ENCODE measurements at places on chromosomes 16 and 17.

- peak; percentile 85 for DNase-seq
Measured at GRCh38 chr16:73202161-73202729, 154.3 kb upstream of the ZFHX3 start.

- no peak for DNase-seq
Measured at GRCh38 chr17:76805319-76805718, 62.9 kb upstream of the MGAT5B start.

DNA sequence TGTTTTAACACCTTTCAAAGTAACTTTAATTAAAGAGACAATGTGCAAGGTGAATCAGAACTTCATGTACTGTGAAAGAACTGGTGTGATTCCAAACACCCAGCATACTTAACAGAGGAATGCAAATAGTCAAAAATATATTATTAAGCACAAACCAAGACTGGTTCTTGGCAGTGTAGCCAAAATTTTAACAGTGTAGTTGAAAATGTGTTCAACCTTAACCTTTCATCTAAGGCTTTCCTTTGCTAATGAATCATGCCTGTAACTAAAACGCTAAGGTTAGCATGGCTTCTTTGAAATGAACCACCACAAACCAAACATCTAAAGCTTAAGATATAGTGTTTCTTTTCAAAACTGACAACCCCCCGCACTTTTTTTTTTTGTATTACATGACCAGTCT, 146.3 kb upstream of the AXIN2 start:
- no peak for DNase-seq

DNA sequence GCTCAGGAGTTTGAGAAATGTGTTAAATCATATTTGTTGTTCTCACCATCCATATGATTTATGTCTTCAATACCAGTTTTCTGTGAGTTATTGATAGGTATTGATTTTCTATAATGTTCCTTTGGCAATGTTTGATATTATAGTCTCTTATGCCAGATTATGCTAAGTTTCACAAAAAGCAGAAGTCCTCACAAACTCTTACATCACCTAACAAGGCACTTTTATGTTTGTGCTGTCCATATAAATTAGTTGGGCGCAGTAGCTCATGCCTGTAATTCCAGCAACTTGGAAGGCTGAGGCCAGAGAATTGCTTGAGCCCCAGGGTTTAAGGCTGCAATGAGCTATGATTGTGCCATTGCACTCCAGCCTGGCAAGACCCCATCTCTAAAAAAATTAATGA, 12.6 kb upstream of the UQCRC2 start:
- DNase-seq: no peak

DNA sequence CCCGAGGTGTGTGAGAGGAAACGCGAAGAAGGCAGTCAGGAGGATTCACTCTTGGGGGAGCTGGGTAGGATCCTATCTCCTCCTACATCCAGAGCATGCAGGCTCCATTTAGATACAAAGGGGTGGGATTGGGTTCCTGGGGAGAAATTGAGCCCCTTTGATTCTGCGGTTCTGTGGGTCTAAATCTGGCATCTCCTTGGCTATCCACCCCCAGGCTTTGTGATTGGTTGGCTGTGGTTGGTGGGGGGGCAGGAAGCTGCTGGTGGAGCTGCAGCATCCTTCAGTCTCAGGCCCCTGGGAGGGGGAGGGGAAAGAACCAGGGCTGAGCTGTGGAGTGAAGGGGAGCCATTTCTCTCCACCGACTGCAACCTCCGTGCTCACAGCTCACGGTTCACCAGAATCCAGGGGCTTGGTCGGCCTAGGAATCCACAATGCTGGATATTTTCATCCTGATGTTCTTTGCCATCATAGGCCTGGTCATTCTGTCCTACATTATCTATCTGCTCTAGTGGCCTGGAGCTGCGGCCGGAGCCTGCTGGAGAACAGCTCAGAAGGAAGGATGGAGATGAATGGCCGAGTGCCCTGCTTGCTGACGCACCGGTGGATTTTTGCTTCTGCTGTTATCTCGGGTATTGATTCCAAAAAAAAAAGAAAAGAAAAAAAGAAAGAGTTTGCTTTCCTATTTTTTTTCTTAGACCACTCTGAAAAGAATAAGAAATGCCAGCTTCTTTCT, at the start of gene LASP1NB:
Gene LASP1NB, plus strand, starts transcription at position 352 of the 733 bp plus-strand sequence.
- DNase-seq: peak; percentile 45

GRCh38 chr16:31077024-31077423, 2.8 kb downstream of the ZNF646 start:
- DNase-seq: no peak

- no peak for DNase-seq
Measured at GRCh38 chr17:57530026-57530425, 215.1 kb downstream of the CCDC182 start.

DNA sequence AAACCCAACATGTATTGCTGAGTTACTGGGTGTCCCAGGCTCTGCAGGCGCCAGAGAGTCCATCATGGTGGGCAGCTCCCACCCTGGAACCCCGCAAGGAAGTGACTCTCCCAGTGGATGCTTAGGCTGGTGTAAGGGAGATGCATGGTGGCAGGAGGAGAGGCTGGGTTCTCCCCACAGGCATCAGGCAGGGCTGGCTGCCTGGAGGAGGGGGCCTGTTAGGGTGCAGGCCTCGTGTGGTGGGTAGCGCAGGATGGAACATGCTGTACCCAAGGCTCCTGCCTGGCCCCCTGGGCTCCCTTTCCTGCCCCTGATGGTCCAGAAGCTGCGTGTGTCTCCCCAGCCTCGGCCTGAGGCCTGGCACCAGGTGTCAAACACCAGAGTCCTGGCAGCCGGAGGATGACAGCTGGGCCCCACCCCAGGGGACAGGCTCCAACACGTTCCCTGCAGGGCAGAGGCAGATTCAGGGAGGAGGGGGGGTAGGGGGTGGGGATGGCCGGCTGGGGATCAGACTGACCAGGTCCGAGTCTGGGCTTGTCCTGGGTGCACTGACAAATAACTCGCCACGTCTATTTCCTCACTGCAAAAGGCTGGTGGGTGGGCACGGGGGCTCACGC, 40.2 kb upstream of the CIBAR2 start:
- no peak for DNase-seq

- no peak for DNase-seq
Measured at GRCh38 chr16:86668136-86668910, 90.0 kb downstream of the FOXL1 start.

DNA sequence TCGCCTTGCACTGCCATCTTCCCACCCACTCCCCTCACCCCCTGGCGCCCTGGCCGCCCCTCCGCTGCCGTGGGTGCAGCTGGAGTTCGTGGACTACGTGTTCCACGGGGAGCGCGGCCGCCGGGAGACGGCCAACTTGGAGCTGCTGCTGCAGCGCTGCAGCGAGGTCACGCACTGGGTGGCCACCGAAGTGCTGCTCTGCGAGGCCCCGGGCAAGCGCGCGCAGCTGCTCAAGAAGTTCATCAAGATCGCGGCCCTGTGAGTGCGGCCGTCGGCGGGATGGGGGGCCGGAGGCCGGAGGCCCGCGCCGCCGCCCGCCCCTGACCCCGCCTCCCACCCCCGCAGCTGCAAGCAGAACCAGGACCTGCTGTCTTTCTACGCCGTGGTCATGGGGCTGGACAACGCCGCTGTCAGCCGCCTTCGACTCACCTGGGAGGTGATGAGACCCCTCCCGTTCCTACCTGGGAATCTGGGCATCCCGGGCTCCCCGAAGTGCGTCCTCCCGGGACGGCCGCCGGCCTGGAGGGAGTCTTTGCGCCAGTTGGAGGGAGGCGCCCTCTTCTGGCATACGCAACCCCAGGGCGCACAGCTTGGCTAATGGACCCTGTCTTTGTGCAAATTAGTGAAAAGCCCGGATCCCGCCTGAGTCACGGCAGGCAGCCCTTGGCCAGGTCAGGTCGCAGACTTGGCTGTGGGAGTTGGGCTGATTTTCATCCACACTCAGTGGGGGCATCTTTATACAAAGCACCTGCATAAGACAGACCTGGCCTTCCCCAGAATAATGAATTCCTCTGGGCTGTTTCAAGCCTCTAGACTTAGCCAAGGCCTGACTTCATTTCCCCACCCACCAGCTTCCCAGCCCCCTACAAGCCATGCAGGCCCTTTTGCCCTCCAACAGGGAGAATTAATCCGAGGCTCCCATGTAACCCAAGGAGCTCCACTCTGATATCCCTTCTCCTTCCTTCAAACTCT, 14.3 kb downstream of the RAPGEFL1 start:
- peak; percentile 50 for DNase-seq

- DNase-seq: no peak
Measured at GRCh38 chr16:46997844-46998243, 24.4 kb upstream of the DNAJA2 start.

DNA sequence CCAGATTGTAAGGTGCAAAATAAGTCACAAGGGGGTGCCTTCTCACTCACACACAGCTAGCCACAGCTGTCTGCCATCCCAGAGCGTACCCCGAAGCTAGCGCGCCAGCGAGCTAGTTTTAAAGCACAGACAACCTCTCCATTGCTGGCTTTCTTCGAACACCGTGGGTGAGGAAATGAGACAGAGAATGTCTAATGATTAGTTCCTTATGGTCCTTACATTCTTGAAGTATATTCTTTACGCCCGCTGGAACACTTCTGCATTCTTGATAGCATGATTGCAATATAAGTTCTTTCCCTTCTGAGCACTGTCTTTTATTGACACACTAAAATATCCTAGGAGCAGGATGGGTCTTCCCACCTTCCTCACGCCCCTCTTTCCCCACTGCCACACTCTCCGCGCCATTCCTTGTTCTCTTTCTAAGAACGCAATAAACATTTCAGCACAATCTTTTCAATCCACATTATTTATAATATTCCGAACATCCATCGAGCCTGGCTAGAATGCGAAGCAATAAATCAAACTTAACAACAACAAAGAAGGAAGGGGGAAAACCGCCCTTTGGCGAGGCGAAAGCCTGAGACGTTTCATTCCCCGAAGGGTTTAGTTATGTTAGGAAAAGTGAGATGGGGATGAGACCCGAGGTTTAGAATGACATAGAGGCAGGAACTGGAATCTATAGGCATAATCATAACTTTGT, 251.3 kb downstream of the NTN1 start:
- no peak for DNase-seq

- no peak for DNase-seq
Measured at GRCh38 chr17:4733073-4733531, 1.9 kb downstream of the MED11 start.

- no peak for DNase-seq
Measured at GRCh38 chr17:3986270-3986938, 22.2 kb upstream of the ATP2A3 start.

GRCh38 chr16:11170696-11171447, 85.1 kb downstream of the SOCS1 start:
- DNase-seq: no peak

DNA sequence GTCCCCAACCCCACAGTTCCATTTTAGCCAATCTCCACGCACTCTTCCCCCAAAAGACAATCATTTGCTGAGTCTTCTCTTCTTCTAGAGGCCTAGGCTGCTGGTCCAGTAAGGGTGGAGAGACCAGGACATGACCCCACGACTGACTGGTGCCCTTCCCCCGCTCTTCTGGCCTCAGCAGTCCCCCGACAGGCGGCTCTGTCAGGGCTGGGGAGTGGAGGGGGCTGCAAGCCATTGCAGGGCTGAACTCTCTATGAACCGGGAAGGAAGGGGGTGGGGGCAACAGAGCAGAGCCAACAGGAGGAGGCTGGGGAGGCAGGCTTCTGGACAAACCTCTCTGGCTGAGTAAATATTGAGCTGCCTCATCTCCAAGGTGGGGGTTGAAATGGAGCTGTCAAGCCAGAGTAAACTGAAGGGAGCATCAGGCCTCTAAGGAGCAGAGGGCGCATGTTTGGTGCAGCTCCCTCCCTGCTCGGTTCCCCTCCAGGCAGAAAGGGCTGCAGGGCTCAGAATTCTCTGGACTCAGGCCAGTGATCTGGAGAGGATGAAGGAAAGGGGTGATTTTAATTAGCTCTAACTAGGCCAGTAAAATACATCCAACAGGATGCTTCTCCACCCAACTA, 8.7 kb downstream of the HOXB1 start:
- peak; percentile 56 for DNase-seq

- DNase-seq: peak; percentile 74
Measured at GRCh38 chr17:16363749-16364536, 10.7 kb upstream of the CENPV start.

- DNase-seq: no peak
Measured at GRCh38 chr17:830950-831349, 48.8 kb downstream of the MRM3 start.

DNA sequence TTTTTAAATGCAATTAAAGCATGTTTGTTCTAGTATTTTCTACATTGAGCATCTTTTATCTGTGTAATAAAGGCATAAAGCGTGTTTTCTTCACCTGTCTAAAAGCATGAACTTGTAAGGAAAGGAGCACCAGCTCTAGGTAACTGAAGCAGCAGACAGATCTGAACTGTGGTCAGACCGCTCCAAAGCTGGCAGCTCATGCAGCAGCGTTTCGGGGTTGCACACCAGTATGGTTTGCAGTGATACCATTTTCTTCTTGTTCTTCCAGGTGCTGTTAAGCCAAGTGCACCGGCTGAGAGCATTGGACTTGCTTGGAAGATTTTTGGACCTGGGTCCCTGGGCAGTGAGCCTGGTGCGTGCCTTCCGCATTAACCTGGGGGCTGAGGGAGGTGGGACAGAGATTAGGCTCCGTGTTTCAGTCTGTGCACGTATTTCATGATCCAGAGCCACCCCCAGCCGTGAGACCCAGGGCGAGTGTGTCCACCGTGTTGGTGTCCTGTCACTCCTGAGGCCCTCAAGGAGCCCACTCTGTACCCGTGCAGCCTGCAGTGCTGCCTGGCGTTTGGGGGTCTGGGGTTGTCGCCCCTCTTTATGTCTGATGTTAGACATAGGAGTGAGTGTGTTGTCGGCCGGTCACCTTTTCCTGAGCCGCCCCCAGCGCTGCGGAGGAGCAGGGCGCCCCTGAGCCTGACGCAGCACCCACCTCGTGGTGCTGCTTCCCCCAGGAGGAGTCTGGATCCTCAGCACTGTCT, 136.3 kb upstream of the CHMP6 start:
- no peak for DNase-seq

DNA sequence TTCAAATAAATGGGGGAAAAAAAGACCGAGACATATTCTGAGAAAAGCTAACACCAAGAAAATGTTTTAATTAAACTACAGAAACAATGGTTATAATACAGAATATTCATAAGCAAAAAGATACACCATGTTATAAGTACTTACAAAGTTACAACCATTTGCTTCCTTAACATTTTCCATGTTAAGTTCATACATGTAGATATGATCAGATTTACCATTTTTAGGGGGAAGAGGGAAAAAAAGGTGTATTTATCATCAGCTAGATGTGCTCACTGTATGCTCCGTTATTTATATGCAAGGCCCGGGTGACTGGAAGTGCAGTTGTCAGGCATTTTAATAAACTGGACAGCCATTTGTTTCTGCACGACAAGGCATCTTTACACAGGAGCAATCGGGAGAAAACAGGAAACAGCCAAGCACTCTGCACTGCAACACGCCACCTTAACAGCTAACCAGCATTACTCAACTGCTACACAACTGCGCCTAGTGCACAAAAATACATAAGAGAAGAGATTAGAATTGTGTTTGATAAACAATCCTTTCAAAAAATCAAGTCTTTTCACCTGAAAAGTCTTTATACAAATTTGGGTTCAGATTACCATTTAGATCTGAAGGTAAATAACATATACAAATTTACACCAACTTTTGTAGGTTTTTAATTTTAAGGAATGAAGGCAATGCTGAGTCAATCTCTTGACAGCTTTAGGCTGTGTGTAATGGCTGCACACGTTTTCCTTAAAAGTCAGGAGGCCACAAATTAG, 2.9 kb downstream of the SRSF2 start:
- DNase-seq: peak; percentile 42

Measured in large intestine (tissue), 12 donors.